ENCODE measurements at places on chromosomes 6 and 20. TPM values are rescaled to one million over a fixed set of nuclear protein-coding genes. Genes with fewer than 3 reads are reported as not detected.

GRCh38 chr20:53425481-53425880 lies 168.2 kb downstream of the ZNF217 start:
- no peak overlapping the region for H3K4me3 ChIP-seq
- DNase-seq = no peak
- no peaks in the 10 kb centered on the region for H3K4me1 ChIP-seq
- H3K27ac ChIP-seq = no peak overlapping the region

DNA sequence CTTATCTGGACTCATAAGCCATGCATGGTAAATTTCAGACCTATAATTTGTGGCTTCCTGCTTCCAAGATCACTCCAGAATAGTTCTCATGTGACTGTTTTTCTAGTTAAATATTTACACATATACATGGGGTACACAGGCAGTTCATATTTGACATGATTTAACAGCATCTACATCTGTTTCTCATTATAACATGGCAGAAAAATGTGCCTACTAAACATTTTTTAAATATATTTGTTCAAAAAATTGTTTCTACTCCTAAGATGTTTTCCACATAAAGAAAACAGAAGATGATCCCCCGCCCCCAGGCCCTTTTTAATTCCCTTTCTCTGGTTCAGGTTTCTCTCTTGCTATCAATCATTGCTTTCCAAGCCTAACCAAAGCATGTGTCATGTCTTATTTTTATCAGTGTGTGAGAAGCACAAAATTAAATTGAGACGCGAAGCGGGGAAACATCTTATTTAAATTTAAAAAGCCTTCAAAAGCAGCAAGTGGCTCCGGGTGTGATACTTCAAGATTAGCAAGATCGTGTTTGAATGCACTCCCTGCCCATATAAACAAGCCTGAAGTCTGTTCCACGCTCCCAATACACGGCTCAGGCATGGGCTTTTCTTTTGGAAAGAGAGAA lies 37.3 kb downstream of the IPCEF1 start:
- no peaks in the 10 kb centered on the region for H3K27me3 ChIP-seq
- H3K27ac ChIP-seq = no peak overlapping the region
- H3K36me3 ChIP-seq = no peaks in the 10 kb centered on the region
- DNase-seq = no peak

DNA sequence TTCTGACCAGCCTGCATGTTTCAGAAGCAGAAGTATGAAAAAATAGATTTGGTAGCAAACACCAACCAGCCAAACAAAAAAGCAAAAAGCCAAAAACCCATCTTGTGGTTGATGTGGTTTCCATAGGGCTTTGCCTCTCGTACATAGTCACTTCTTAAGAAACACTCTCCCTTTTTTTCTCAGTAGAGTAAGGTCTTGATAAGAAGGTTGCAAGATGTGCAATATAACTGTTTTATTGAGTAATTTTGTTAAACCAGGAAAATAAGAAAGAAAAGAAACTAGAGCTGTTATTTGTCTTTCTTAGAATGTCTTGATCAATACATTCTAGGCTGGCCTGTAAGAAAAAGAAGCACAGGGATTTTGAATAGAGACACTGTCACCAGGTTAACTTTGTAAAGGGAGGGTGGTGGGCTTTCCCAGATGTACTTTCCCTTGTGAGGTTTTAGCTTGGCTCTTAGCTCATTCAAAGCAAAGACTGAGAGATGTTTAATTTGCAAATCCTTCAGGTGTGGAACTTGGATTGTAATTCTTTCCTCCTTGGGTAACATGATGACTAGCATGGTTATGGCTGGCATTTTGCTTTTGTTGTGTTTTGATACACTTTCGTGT lies 49.7 kb downstream of the AKAP12 start:
- DNase-seq = no peak
- H3K4me1 ChIP-seq = no peaks in the 10 kb centered on the region
- no peaks in the 10 kb centered on the region for H3K36me3 ChIP-seq
- H3K27me3 ChIP-seq = no peaks in the 10 kb centered on the region
- H3K27ac ChIP-seq = no peak overlapping the region
- no peak overlapping the region for H3K4me3 ChIP-seq

DNA sequence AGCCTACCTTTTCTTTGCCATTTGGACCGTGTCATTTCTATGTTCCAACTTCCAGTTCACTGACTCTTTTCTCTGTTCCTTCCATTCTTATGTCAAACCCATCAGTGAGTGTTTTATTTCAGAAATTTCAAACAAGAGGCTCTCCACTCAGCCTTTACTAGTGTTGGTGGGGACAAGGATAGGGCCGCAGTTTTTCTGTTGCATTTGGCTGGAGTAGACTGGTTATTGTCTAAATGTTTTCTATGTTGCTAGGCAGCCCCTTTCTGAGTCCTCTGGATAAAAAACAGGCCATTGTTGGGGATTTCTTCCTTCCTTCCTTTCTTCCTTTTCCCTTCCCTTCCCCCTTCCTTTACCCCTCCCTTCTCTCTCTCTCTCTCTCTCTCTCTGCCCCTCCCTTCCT lies 288.6 kb downstream of the PRKN start:
- H3K27me3 ChIP-seq = no peaks in the 10 kb centered on the region
- no peaks in the 10 kb centered on the region for H3K36me3 ChIP-seq

- no peak overlapping the region for H3K4me3 ChIP-seq
- no peaks in the 10 kb centered on the region for H3K4me1 ChIP-seq
- no peaks in the 10 kb centered on the region for H3K27me3 ChIP-seq
- no peaks in the 10 kb centered on the region for H3K36me3 ChIP-seq
- peak overlapping the region; percentile 4 for H3K27ac ChIP-seq
These were observed 1066.8 kb upstream of the CITED2 start for GRCh38 chr6:140441256-140441655.

DNA sequence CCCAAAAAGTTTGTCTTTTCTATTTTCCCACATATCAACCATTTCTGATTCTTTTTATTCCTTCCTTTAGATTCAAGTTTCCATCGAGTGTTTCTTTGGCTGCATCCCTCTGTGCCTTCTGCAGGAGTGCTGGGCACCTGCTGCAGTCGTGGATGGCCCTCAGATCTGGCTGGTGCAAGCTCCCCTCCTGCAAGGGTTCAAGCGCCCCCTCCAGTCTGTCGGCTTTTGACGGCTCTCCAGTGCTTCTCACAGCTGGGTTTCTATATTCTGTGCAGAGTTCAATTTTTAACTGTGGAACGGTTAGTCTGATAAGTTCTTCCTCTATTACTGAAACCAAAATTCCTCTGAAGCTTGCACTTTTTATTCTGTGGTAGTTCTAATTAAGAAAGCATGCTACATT lies 132.1 kb downstream of the HUS1B start:
- no peak overlapping the region for H3K27ac ChIP-seq
- no peak for DNase-seq
- no peaks in the 10 kb centered on the region for H3K4me1 ChIP-seq
- no peak overlapping the region for H3K4me3 ChIP-seq

DNA sequence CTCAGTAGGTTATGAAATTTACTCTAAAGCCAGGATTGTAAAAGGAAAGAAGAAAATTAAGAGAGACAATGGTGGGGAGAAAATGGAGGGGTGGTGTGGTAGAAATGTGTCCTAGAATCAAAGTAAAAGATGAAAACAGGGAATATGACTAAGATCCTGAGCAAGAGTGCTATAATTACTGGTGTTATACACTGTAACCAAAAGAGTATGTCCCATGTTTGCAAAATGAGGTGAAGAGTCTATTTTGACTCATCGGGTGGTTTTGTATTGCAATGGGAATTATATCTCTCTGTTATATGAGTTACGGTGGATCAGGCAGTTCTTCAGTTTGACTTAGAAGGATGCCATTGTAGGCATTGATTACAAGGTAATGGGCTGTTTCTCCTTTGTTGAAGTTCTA lies 8.5 kb downstream of the L3MBTL3 start:
- H3K4me3 ChIP-seq = no peak overlapping the region
- H3K27me3 ChIP-seq = no peaks in the 10 kb centered on the region
- H3K36me3 ChIP-seq = no peaks in the 10 kb centered on the region

GRCh38 chr6:89375427-89376267 lies 23.1 kb upstream of the UBE2J1 start:
- no peaks in the 10 kb centered on the region for H3K36me3 ChIP-seq
- no peaks in the 10 kb centered on the region for H3K4me1 ChIP-seq
- no peaks in the 10 kb centered on the region for H3K27me3 ChIP-seq
- no peak overlapping the region for H3K4me3 ChIP-seq

GRCh38 chr6:156256161-156256560 lies 521.0 kb upstream of the ARID1B start:
- H3K27me3 ChIP-seq = no peaks in the 10 kb centered on the region
- H3K36me3 ChIP-seq = no peaks in the 10 kb centered on the region
- H3K4me3 ChIP-seq = no peak overlapping the region
- H3K4me1 ChIP-seq = no peaks in the 10 kb centered on the region

DNA sequence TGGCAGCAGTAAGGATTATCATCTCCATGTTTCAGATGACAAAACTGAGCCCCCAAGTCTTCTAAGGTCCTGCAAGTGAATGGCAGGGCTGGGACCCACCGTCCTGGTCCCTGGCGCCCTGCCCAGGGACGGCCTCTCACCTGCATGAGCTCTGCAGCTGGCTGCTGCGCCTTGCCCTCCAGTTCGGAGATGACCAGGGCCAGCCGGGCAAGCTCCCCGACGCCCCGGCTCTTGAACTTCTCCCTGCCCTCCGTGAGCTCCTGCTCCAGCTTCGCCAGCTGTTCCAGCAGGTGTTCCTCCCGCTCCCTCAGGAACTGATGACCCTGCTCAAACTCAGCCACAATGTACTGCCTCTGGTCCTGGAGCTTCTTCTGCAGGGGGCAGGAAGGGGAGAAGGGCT lies 16.8 kb downstream of the TRIM26 start:
- H3K36me3 ChIP-seq = no peaks in the 10 kb centered on the region
- H3K27ac ChIP-seq = no peak overlapping the region
- no peaks in the 10 kb centered on the region for H3K27me3 ChIP-seq
- no peak for DNase-seq
- no peak overlapping the region for H3K4me3 ChIP-seq

- H3K4me1 ChIP-seq = no peaks in the 10 kb centered on the region
- DNase-seq = peak; percentile 32
- peak overlapping the region; percentile 3 for H3K4me3 ChIP-seq
- no peaks in the 10 kb centered on the region for H3K27me3 ChIP-seq
These were observed 54.2 kb downstream of the BCAS4 start for GRCh38 chr20:50848846-50849673.

Gene KCNQ5
- total RNA-seq = 0.33 TPM

Gene PRPH2
- 0.59 TPM for total RNA-seq

Gene CCN5
- total RNA-seq = 1,283 TPM

All from breast epithelium (tissue), 4 donors.